Gastroesophageal sphincter (tissue), 4 donors: ENCODE measurements at places on chromosomes 4 and X. TPM values are rescaled to one million over a fixed set of nuclear protein-coding genes. Genes with fewer than 3 reads are reported as not detected.

Gene EDA2R
- total RNA-seq = 2.2 TPM

Gene CHRDL1
- 320 TPM for total RNA-seq

Gene SLC2A9
- total RNA-seq = 6.5 TPM

Gene SPANXB1
- not detected for total RNA-seq

Gene F8A3
- total RNA-seq = 12.4 TPM

GRCh38 chrX:150566734-150567182, 1.7 kb upstream of the MTM1 start:
- no peak for ATAC-seq

DNA sequence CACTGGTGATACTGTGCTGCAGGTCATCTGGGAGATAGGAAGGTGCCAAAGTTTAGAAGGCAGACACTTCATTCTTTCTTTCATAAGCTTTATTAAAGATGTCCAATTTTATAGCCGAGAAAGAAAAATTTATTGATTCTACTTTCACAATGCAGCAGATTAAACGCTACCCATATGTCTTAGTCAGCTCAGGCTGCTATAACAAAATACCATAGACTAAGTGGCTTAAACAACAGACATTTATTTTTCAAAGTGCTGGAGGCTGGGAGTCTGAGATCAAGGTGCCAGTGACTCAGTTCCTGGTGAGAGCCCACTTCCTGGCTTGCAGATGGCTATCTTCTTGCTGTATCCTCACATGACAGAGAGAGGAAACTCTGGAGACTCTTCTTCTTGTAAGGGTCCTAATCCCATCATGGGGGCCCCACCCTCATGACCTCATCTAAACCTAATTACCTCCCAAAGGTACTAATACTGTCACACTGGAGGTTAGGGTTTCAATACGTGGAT, 33.4 kb upstream of the KLHL34 start:
- ATAC-seq = no peak

- ATAC-seq = no peak
Observed at GRCh38 chr4:117428536-117428935, 343.2 kb upstream of the TRAM1L1 start.

- ATAC-seq = no peak
Observed at GRCh38 chrX:17525266-17525665, 150.3 kb downstream of the NHS start.
